ENCODE measurements at places on chromosomes 6 and 20.

DNA sequence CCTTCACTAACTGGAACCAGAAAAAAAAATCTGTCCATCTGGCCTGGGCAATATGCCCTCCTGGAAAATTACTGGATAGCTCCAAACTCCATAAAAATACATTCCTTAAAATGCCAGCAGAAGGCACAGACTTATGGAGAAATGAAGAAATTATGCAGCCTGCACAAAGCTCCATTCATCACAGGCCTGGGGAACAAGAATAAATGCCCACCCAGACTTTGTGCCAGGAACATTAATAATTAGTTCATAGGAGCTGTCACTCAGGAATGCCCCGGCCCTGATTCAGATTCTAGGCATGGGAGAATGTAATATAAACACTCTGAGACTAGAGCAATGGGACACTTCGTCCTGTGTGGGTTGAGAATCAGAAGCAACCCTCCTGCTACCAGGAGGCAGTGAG lies 199.3 kb downstream of the OTOR start:
- peak; percentile 44 for DNase-seq

- no peak for DNase-seq
These were observed 96.9 kb downstream of the THBS2 start for GRCh38 chr6:169156793-169157147.

DNA sequence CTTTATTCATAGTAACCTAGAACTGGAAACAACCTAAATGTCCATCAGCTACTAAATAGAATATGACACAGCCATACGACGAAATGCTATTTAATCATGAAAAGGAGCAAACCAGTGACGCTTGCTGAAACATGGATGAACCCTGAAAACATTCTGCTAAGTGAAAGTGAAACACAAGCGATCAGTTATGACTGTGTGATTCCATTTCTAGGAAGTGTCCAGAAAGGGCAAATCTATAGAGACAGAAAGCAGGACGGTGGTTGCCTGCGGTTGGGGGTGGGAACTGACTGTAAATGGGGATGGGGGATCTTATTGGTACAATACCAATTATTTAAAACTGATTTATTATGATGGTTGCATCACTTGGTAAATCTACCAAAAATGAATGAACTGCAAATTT lies 126.8 kb downstream of the IPCEF1 start:
- DNase-seq, result no peak

DNA sequence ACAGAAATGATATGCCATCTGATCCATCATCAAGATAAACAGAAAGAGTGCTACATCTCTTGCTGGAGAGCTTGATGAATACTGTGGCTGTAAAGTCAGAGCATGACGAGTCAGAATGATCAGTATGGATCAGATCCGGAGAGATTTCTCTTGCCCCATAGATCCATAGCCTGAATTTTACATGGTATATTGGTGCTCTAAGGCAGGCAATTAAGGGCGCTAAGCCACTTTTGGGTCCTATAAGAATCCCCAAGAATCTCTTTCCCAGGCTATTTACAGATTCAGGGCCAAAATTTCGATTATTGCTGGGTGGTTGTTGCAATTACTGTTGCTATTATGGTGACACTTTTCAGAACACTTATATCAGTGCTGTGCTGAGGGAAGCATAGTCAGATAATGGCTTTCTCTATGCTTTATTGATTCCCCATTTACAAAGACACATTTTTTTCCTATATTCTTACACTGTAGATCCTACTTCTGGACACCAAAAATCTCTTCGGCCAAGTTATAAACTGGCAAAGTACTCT lies 94.4 kb downstream of the ADGRB3 start:
- no peak for DNase-seq

GRCh38 chr6:14533446-14533845 lies 415.9 kb downstream of the CD83 start:
- no peak for DNase-seq

DNA sequence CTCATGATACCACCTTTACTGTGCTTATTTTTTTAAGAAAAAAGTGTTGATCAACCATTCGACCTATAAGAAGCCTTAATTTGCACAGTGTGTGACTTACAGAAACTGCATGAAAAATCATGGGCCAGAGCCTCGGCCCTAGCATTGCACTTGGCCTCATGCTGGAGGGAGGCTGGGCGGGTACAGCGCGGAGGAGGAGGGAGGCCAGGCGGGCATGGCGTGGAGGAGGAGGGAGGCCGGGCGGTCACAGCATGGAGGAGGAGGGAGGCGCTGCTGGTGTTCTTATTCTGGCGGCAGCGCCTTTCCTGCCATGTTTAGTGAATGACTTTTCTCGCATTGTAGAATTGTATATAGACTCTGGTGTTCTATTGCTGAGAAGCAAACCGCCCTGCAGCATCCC lies 15.6 kb upstream of the SLC22A1 start:
- no peak for DNase-seq

GRCh38 chr6:1105833-1106400 lies 206.0 kb upstream of the FOXQ1 start:
- no peak for DNase-seq

GRCh38 chr20:39691151-39691862 lies 729.2 kb downstream of the DHX35 start:
- no peak for DNase-seq

GRCh38 chr20:32661820-32662528 lies 11.8 kb downstream of the C20orf203 start:
- no peak for DNase-seq

DNA sequence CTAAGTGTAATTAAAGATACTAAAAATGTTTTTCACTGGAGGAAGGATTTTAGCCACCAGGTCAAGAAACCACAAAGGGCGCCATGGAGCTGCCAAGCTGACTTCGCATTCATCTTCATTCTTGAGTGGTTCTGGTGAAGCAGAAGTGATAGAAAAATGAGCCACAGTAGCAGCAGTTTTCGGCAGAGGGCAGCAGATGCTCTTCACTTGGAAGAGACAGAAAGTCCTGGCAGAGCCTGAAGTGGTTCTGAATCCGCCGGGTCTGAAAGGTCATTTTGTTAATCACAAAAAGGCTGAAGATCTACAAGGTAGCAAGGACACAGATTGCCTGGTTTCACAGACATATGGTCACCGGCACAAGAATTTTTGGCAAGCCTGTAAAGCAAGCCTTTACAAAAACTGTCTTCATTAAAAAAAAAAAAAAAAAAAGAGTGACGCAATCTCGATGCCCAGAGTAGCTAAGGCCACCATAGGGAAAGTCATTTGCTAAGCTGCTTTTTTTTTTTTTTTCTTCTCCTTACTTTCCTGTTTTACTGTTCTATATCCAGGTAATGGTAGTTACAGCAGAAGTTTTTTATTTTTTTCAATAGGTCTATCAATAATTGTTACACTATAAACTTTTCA lies 345.1 kb upstream of the AGPAT4 start:
- DNase-seq, result peak; percentile 42

DNA sequence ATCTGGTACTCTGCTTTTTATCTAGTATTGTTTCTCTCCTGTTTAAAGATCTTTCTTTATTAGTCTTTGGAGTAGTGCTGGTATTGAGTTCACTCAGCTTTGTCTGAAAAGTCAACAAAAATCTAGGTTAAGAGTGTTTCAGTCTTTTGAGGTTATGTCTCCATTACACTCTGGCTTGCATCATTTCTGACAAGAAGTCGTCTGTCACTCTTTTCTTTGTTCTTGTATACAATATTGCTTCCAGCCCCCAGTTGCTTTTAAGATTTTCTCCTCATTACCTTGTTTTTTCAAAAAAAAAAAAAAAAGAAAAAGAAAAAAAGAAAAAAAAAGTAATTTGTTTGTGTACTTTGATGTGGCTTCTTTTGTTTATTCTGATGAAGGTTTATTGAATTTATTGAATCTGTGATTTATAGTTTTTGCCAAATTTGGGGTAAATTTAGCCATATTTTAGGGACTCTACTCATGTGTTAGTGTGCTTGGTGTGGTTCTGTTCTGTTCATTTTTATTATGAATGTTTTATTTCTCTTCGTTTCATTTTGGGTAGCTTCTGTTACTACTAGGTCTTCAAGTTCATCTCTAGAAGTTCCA lies 408.9 kb downstream of the CDKAL1 start:
- DNase-seq, result no peak
